ENCODE measurements at places on chromosomes 3 and 15.

DNA sequence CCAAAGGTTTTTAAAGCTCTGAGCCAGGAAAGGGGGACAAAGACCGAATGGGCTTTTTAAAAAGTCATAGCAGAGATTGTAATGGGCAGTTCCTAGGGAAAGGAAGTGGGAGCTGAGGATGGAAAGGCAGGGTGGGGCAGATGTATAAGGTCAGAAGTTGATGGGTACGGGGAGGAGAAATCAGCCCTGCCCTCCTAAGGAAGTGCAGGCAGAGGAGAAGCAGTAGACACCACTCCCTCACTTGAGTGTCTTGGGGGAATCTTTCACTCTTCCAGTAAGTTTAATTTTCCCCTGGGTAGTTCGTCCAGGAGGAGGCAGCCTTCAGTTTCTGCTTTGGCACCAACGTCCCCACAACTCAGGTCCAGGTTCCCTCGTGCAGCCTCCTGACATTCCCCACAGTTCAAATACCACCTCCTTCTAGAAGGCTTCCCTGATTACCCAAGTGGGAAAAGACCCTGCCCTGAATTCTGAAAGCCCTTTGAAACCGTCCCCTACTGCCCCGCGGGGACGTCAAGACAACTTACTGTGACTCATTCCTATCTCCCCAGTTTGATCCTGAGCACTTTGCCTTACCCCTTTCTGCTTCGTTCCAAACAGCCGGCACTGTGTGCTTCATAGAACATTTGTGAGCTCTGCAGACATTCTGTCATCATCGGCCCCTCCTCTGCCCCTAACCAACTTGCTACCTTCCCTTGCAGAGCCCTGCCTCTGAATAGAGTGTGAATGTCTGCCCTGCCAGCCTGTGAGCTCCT lies 14.3 kb upstream of the SRP14 start:
- DNase-seq, result no peak

DNA sequence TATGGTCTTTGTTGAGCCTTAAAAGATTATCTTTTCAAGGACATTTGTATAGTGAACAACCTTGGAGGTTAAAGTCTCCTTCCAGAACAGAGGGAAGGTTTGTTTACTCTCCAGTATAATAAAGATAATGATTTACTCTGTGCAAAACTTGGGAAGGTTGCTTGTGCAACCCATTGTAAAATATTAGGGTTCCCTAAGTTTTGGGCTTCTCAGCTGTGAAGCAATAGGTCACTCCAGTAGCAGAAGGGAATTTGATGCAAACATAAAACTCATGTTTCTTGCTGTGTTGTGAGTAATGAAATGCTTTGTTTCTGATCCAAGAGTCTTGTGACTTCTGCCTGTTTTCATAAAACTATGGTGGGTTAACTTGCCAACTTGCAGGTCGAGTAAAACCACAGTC lies 177.5 kb downstream of the SUCNR1 start:
- no peak for DNase-seq

DNA sequence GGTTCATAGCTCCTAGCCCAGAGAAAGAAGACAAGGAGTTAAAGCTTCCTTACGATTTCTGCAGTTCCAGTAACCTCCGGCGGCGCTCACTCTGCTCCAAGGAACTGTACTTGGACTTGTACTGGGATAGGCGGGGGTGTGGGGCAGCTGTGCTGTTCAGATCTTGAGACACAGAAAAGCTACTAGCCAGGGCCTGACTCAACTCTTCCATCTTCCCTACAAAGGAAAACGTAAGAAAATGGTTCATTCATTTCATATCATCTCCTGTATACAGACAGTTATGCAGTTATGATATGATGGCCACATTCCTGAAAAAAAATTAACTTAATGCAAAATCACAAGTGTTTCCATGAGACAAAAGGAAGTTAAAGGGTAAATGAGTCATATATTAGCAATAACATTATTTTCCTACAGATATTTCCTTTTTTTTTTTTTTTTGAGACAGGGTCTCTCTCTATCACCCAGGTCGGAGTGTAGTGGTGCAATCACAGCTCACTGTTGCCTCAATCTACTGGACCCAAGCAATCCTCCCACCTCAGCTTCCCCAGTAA lies 4.6 kb downstream of the SNUPN start:
- no peak for DNase-seq

DNA sequence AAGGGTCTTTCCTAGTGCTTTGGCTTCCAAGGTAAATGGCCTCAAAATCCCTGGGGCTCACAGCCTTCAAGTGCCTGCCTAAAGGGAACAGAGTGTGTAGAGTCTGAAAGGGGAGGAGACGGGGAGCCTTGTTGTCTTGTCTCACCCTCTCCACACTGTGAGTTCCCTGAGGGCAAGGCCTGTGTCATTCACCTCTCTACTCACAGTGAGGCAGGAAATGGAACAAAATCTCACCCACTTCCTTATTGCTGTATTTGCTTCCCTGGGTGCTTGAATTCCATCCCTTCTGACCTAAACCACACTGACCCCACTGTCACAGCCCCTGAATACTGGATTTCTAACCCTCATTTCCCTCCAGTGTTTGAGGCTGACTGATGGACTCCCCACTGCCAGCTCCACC lies 197.5 kb downstream of the EPHB1 start:
- DNase-seq, result no peak

DNA sequence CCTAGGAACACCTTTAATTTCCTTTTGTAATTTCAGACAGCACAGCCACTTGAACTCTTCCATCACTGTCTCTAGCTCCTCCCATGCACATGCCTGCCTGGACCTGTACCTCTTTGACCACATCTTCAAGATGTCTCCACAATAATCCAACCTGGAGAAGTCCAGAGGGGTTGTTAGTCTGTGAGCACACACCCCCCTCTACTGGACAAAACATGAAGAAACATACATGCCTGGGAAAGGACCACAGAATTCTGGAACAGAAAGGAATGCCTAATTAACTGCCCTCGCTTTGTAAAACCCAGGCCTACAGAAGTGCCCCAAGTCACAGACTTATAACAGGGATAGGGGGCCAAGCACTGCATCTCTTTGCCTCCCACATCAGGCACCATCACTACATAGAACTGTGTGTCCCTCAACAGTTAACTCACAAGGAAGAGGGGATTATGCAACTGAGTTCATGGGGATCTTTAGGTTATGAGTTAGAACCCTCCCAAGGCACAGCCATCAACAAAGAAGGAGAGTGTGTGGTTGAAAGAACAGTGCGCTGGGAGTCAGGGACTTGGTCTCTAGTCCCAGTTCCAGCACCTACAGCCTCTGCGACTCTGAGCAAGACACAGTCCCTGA lies 61.7 kb downstream of the FMN1 start:
- no peak for DNase-seq

DNA sequence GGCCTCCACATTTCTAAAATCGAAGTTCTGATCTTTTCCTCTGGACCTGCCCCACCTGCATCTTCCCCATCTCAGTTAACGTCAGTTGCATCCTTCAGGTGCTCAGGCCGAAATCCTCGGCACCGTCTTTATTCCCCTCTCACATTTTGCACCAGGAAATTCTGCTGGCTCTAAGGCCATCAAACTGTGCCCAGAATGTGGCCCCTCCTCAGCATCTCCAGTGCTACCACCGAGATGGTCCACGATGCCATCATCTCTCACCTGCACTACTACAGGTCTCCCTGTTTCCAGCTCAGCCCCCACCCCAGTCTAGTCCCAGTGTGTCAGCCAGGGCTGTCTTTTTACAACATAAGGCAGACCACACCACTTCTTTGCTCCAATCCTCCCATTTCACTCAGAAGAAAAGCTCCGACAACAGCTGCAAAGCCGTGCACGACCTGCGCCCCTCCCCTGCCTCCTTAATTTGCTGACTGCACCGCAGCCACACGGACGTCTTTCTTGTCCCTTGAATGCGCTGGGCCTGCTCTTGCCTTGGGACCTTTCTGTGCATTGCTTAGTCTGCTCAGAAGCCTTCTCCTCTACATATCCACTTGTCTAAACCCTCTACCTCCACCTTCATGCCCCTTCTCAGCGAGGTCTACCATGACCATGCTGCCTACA lies 14.4 kb downstream of the MUC20 start:
- no peak for DNase-seq

DNA sequence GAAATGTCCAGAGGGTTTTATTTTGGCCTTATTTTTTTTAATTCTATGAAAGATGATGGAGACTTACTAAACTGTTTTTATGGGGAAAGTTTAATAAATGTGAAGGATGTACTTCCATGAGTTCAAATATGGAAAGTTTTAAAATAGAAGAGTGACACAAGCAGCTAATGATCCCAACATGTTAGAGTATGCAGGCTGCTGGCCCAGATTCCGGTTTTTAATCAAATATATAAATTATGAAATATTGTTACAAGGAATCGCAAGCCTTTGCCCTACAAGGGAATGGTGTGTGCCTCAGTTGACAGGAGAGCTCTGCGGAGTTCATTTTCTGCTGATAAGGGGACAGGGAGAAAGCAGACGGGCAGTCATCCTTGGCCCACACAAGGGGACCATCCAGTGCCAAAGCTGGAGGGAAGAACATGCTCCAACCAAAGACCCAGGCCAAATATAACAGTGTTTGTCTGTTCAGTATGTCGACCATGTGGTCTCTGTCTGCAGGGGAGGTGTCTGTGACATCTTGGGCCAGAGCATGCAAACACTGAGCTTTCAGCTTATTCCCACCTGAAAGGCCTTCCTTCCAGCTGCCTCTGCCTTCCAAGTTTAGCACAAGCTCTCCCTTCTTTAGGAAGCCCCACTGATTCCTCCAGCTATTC lies 69.8 kb downstream of the SSUH2 start:
- DNase-seq, result no peak

DNA sequence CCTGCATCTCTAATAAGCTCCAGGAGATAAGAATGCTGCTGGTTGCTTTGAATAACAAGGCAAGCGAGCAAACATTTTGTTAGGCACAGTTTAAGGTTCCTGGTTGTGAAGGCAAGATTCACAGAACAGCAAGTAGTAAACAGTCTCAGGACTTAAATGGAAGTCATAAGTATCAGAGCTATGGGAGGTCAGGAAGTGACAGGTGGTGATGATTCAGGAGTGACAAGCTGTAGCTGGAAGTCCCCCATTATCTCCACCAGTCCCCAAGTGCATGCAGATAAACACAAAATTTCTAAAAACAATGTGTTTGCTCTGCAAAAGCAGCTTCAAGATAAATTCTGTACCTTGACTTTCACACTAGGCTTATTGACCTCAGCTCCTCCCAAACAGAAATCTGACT lies 3.3 kb downstream of the FETUB start:
- no peak for DNase-seq

GRCh38 chr3:137764563-137765309 lies 621 bp downstream of the SOX14 start:
- DNase-seq, result no peak

DNA sequence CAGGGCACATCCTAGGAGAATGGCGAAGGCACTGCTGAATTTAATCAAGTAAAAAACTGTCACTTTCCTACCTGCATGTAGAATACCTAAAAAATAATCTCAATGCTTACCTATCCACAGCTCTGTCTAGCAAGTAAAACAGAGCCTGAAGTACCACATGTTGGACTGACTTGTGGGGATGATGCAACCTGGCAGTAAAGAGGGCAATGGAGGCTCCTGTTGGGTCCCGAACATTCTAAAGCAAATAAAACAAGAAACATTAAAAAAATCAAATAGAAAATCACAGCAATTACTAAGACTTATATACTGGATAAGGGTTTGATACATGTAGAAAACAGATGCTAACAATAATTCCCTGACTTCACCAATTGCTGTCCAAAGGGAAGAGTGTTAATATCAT lies 56.1 kb downstream of the PTPN9 start:
- no peak for DNase-seq

All from central memory CD4-positive, alpha-beta T cell (primary cell).